ENCODE measurements at places on chromosomes 7 and 10.

GRCh38 chr10:9878383-9878782 is 1139.3 kb upstream of the CELF2 start:
- DNase-seq, result no peak

DNA sequence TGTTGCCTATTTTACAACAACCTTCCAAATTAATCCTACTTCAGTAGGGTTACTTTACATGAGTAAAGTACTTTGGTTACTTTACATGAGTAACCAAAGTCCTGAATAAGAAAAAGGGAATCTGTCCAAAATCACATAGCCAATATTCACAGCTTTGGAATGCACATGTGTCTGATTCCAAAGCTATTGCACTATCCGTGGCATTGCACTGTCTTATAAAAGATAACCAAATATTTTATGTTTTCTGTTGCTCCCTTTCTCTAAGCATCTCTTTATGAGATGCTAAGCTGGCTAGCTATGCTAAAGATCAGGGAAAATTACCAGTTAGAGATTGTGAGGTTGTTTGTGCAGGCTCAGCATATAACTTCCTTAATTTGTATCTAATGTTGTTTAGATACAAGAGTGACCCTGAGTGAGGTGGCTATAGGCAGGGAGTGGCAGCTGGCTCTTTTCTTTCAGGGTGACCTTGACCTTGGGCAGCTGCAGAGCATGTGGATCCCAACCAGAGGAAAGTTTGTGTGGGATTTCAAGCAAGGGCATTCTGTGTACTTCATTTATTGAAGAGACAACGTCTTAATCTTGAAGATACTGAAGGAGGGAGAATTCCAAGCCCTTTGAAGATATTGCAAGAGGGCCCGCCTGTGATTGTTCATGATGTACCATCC is 366.1 kb upstream of the ANKRD30A start:
- no peak for DNase-seq

GRCh38 chr10:46540412-46541016 is 15.9 kb downstream of the GPRIN2 start:
- DNase-seq, result no peak

DNA sequence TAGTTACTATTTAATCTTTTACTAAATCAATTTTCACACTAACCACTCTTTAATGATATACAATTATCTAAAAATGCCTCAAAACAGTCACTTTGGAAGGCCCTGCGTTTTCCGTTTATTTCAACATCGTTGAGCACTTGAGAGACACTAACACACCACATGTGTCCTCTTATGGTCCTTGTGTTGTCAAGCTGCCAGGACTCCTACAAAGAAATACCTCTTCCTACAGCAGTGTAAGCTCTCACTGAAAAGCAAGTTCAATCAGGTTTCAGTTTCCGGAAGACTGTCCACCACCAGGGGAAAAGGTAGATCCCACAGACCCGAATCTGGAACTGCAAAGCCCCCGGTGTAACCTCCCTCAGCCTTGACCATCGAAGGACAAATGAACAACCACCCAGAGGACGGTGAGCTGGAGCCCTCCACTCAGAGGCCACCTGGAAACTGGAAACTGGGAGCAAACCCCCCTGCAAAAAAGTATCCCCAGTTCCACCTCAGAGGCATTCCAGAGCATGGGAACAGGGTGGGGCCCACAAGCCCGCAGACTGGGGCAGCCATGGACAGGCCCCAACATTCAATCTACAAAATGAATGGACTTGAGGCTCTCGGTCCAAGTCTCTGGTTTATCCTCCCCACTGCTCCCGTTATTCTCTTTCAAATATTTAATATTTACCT is 37.6 kb downstream of the KCNH2 start:
- no peak for DNase-seq

DNA sequence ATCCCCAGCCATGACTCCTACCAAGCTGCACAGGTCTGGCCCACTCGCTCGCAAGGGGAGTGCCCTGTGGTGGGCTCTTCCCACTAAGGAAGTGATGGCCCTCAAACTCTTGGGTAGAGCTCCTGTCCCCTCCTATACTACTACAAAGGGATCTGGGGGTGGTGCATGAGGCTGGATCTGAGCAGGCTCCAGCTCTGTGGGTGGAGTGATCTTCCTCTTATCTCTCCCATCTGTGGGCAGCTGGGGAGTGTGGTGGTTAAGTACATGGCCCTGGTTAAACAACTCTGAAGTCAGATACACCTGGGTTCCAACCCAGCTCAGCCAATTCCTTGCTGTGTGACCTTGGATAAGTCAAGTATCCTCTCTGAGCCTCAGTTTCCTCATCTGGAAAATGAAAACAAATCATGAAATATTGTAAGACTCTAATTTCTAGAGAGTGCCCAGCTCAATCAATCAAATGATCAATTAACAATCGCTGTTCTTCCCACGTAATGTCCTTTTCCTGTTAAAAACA is 17.4 kb downstream of the DDIT4 start:
- DNase-seq, result no peak

DNA sequence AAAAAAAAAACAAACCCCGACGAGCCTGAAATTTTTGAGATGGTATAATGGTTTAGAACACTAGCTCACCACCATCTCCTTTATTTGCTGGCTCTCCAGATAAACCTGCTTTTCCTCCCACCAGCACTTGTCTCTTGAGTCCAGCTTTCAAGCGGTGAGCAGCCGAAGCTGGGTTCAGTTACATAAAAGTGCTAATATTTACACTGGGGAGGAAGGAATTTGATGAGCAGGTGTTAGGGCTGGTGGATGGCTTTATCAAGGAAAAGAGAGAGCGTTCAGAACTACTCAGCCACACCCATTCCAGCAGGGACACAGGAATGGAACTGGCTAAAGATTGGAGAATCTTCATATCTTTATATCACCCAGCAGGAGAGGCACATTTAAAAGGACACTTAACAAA is 6.6 kb upstream of the CALML3 start:
- DNase-seq, result no peak

DNA sequence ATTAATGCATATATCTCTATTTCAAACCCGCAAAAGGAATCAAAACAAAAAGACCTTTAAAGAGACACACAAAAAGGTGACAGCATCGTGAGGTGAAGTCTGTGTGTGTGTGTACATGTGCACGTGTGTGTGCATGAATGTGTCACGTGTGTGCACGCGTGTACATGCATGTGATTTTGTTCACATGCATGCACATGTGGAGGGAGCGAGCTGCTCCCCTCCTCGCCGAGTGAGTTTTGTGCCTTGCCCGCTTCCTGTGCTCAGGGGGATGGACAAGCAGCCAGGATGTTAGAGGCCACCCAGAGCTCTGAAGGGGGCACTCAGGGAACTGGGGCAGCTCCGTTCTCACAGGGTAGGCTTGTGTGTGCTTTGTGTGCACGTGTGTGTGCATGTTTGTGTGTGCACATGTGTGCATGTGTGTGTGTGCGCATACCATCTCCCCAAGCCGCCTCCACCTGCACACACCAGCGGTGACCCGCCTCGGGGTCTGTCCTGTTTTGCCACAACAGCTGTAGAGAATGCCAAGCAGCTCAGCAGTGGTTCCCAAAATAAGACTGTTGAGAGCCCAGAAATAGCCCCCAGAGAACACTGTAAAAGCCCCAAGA is 191.2 kb downstream of the PTPRN2 start:
- no peak for DNase-seq

GRCh38 chr10:51010977-51011376 is 63.3 kb upstream of the PRKG1 start:
- DNase-seq, result no peak

Measured in HL-60 (cell line).